NCI-H524 treated with DMSO at 0.1 percent for 48 hours (cell line): ENCODE measurements at places on chromosomes 12 and 14.

DNA sequence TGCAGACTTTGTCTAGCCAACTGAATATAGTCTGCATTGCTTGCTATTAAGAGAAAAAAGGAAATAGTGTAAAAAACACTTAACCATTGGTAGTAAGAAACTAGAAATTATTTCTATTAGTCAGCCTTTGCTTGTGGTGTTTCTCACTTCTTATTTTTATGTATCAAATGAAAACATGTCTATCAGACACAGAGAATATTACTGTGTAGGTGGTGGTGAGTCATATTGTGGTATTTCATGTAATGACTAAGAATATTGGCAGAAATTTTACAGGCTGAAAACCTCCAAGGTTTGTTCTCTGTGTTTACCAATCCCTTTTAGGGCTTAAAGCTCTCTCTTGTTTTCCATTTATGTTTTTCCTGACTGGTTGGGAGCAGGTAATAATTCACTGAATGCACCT, 87.2 kb downstream of the DAAM1 start:
- no peak for DNase-seq

DNA sequence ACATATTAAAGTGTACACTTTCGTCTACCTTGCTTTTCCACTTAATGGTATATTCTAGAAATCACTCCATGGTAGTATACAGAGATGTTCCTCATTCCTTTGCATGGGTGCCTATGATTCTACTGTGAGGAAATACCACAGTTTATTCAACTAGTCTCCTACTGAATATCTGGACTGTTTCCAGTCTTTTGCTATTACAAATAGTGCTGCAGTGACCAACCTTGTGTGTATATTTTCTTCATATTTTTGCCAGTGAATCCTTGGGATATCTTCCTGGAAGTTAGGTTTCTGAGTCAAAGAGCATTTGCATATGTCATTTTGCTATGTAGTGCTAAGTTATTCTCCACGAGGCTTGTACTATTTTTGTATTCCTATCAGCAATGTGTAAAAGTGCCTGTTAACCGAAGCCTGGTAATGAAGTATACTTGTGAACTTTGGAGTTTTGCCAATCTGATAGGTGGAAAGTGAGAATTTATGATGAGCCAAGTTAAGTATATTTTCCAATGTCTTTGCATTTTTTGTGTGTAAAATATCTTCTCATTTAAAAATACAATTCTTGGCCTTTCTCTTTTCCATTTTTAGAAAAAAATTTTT, 31.3 kb upstream of the TMEM263 start:
- no peak for DNase-seq

- no peak for DNase-seq
Observed at GRCh38 chr12:42141981-42142606, 2.6 kb downstream of the GXYLT1 start.

GRCh38 chr12:101204602-101205304, 5.3 kb downstream of the SLC5A8 start:
- DNase-seq: no peak

DNA sequence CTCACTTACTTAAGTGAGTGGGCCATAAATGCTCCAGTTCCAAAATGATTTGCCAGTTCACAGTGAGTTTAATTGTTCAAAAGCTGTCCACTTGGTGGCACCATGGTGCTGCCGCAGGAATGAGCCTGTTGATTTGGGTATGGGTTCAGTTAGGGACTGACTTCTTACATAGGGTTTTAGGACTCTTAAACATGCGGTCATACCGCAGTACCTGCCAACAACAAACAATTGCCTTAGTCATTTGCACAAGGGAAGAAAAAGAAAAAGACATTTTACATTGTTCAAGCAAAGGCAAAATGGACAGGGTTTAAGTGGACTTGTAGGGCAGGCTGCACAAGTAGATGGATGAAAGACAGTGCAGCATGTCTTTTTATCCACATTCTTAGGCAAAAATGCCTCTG, 80.0 kb upstream of the DBX2 start:
- DNase-seq: peak; percentile 5

GRCh38 chr14:22391908-22392565, 197.0 kb downstream of the DAD1 start:
- DNase-seq: peak; percentile 51

GRCh38 chr12:44397631-44398030, 478.5 kb downstream of the NELL2 start:
- DNase-seq: no peak

DNA sequence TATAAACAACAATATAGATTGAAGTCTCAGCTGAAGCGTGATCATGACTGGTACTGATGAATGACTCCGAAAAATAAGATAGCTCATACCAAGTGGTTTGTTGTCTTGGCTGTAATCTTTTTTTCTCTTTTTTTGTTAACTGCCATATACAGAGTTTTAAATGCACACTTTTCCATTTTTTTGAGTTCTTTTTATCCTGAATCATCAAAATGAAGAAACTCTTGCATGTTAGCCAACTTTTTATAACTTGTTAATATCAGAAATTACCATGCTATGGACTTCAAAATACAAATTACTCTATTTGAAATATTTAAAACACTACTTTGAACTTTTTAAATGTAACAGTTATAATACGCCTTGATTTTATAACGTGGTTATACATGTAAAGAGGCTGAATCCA, 10.1 kb upstream of the KCNMB4 start:
- no peak for DNase-seq

GRCh38 chr12:5433845-5434646, 2.1 kb downstream of the NTF3 start:
- DNase-seq: no peak

DNA sequence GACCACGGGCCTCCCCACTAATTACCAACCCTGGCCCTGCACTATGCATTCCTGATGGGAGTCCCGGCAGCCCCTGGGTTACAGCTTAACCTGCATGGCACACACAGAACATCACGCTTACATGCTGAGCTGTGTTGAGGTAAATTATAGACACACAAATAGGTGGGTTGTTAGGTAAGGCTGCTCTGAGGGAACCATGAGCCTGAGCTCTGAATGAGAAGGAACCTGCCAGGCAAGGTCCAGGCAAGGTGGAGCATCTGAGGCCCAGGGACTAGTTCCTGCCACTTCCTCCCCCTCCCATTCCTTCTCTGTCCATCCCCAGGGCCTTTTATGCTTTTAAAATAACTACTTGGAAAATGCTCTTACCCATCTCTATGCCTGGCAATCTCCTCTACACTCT, 82.7 kb upstream of the ESRRB start:
- no peak for DNase-seq

DNA sequence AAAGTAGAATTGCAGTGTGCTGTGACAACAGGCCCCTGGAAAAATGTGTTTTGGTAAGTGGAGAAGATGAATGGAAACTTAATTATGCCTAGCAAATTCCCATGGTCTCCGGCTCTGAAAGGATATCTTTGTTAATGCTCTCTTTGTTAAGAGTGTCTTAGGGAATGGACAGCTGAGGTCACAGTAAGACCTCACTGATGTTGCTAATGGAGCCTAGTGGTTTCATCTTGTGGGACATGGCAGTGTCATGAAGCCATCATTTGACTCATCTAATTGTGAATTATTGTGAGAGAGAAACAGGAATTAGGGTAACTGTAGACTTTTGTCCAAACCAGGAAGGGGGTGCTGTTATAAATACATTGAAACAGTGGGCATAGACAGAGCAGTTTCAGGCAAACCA, 330.3 kb downstream of the TMTC2 start:
- no peak for DNase-seq

GRCh38 chr14:73723797-73724661, 9.8 kb upstream of the PNMA1 start:
- no peak for DNase-seq

DNA sequence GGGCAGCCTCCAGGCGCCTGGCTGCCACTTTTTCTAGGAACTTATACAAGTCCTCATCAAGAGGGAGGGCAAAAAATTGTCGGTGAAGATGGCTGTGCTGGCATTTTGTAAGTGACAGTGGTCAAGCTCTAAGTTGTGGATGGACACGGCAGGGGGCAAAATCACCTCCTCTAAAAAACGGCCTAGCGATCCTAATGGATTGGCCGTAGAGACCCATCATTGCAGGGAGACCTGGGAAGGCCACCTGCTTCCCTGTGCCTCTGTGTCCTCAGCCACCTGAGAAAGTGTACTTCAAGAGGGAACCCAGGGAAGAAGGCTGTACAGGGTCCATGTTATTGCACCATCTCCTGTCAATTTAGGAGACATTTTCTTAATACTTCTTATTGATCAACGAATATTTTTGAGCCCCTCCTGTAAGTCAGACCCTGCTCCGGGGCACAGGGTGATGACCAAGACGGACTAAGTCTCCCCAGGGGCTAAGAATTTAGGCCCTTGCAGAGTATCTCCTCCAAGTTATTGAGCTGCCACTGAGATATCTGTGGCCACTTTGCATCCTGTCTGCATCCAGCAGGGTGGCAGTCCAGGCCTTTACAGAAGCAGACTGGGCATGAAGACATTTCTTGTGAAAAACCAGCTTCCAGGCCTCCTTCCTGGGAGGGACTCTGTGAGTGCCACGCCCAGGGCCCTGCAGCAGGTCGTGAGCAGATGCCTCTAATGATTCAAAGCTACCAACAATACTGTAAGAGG, 40.5 kb downstream of the PSMA6 start:
- DNase-seq: no peak

GRCh38 chr12:4108803-4109345, 164.7 kb upstream of the CCND2 start:
- no peak for DNase-seq

GRCh38 chr12:19288603-19289244, 150.6 kb upstream of the AEBP2 start:
- no peak for DNase-seq

- no peak for DNase-seq
Observed at GRCh38 chr14:65336191-65336591, 76.3 kb upstream of the FUT8 start.

GRCh38 chr12:115433014-115433634, 749.1 kb upstream of the TBX3 start:
- DNase-seq: no peak

DNA sequence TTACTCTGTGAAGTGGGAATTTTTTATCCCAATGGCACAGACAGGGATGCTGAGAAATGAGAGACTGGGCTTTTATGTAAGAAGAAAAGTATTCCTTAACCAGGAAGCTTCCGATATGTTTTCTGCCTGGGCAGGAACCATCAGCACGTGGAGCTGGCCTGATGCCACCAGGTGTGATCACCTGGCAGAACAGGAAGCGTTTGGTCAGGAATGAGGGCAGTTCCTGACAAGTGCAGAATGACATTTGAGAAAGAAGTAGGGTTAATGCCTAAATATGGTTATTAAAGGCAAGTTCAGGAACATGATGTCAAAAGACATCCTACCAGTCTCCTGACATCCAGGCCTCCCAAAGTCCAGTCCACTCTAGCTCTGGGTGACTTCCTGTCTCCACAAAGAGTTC, 210.3 kb downstream of the NUAK1 start:
- no peak for DNase-seq

GRCh38 chr14:89771251-89771650, 183.3 kb downstream of the EFCAB11 start:
- DNase-seq: no peak

DNA sequence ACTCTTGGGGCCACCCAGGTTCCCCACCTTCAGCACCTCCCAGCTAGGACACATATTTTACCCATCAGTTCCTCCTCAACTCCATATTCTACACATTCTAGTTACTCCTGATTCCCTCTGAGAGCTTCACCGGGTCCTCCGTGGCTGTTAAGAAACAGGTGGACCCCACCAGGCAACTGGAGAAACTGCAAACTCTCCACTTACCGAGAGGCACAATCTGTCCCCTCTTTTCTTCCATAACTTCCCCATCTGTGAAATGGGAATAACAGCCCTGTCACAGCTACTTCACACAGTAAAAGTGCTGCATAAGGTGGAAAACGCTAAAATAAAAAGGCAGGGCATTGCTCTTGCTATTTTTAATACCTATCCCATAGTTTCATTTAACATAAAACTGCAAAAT, 1.5 kb downstream of the SLC7A8 start:
- no peak for DNase-seq

- no peak for DNase-seq
Observed at GRCh38 chr12:12803186-12803585, 10.0 kb upstream of the DDX47 start.

GRCh38 chr12:90816353-90817089, 138.5 kb downstream of the CCER1 start:
- no peak for DNase-seq

GRCh38 chr12:90399357-90399756, 555.6 kb downstream of the CCER1 start:
- DNase-seq: no peak

- peak; percentile 34 for DNase-seq
Observed at GRCh38 chr14:76267322-76268046, 108.5 kb upstream of the ESRRB start.

DNA sequence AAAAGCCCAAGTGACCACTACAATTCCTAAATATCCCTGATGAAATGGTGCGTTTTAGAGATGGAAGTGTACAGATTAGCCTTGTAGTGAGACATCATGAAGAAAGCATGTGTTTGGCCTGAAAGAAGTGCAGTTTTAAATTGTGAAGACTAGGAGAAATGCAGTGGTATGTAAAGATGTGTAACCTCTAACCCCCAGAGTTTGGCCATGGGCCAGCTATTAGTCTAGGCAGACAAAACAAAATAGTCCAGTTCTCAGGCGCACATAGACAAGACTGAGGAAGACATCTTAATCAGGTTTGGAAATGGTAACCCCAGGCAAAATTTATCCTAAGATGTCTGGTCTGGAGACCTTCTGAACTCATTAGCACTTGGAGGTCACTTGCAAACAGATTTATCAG, 23.4 kb downstream of the WBP11 start:
- no peak for DNase-seq

- no peak for DNase-seq
Observed at GRCh38 chr12:3271639-3272038, 194.5 kb downstream of the TSPAN9 start.

GRCh38 chr12:115374480-115375185, 690.7 kb upstream of the TBX3 start:
- no peak for DNase-seq

DNA sequence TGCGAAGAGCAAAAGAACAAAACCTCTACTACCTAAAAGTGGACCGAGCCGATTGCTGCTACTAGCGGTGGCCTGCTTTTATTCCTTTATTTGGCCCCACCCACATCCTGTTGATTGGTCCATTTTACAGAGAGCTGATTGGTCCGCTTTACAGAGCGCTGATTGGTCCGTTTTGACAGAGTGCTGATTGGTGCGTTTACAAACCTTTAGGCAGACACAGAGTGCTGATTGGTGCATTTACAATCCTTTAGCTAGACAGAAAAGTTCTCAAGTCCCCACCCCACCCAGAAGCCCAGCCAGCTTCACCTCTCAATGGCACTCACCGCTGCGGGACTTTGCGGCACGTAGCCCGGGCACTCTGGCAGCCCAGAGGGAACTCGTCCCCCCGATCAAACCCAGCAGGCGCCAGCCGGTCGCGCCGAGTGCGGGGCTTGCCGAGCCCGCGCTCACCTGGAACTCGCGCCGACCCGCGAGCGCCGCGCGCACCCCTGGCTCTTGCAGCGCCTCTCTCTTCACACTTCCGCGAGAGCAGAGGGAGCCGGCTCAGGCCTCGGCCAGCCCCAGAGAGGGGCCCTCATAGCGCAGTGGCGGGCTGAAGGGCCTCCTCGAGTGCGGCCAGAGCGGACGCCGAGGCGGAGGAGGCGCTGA, 8.7 kb upstream of the FGD4 start:
- DNase-seq: no peak
